ENCODE measurements at places on chromosomes 16 and 17.

GRCh38 chr17:48176471-48176855 is 68.9 kb downstream of the SNX11 start:
- DNase-seq, result no peak

- DNase-seq, result no peak
Measured at GRCh38 chr17:7176841-7177190, 2.4 kb downstream of the ASGR1 start.

GRCh38 chr17:19264681-19265080 is 27.5 kb downstream of the EPN2 start:
- peak; percentile 15 for DNase-seq

DNA sequence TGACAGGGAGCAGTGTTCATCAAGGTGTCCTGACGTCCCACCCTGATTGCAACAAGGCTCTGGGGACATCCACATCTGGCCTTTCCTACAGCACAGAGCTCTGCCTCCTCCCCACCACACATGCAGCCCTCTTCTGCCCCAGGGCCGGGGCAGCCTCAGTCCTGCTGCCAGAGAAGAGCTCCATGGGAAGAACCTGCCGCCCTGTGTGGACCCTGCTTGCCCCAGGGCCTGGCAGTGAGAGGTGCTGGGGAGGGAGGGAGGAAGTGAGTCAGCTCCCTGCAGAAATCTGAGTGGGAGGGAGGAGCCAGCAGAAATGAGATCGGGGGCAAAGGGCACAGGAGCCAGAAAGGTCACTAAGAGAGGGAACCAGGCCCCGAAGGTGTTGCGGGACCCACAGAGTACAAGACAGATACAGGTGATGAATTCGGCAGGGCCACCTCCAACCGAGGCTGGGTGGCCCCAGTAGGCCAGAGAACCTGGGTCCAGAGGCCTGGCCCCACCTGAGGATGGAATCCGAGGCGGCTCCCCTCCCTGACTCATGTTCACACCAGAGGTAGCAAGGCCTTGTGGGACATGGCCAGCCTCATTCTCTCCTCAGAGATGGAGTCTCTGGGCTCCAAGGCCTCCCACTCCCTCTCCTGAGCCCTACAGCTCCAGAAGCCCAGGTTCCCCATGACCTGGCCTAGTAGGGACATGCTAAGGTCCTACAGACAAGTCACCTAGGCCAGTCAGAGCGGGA is 24.8 kb downstream of the MYO18A start:
- DNase-seq, result no peak

DNA sequence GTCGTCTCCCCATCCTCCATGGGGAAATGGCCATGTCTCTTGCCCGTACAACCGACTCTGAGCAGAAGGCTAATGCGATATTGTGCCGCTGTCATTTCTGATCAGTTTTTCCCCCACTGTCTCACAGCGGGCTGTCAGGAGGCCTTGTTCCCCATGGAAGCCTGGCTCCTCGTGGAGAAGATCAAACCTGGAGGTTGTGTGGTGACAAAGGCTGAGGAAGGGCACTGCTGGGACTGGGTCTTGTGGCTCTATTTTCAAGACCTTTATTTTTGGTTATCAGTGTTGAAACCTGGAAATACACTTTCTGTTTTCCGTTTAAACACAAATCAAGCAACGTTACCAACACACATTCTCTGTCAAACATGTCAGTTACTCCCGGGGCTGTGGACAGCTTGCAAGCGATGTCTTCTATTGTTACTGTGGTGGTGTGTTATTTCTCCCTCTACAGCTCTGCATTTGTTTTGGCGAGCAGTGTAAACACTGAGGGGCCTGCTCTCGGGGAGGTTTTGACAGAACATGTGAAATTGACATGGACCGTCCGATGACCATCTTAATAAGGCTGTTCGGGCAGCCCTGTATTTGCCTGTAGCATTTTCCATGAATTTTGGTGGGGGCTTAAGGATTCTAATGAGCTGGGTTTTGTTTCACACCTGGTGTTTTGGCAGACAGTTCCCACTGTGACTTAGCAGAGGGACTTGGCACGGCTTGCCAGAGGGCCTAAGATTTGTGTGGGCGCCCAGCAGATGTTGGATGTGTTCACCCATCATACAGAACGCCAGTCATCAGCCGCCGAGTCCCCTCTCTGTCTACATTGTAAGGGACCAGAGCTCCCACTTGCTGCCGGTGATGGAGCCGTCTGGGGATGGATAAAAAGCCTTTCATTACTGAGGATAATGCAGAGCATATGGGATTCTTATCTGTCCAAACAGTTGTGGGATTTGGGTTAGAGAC is 12.5 kb downstream of the RBFOX1 start:
- DNase-seq, result no peak

DNA sequence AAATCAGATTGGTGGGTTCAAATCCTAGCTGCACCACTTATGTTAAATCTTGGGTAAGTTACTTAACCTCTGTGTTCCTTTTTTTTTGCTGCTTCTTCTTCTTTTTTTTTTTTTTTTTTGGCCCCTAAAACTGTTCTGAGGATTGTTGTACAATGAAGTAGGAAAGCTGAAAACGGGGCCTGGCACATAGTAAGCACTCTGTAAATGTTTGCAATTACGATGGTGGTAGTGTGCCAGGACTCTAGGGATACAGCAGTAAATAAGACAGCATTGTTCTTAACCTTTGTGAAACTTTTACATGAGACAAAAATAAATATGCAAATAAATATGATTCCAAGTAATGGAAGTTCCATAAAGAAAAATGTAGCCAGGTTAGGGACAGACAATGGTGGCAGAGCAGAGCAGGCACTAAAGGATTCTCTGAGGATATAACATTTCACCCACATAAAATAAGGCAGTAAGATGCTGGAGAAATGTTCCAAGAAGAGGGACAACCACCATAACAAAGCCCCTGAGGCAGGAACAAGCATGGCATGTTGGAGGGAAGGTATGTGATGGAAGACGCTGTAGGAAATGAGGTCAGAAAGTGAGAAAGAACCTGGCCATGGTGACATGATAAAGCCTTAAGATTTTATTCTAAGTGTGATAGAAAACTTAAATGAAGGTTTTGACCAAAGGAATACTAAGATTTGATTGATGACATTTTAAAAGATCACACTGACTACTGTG is 127.3 kb downstream of the NLK start:
- DNase-seq, result no peak

- no peak for DNase-seq
Measured at GRCh38 chr17:9872852-9873251, 32.2 kb downstream of the RCVRN start.

GRCh38 chr16:57504001-57504400 is 17.7 kb upstream of the DOK4 start:
- no peak for DNase-seq

GRCh38 chr17:79797492-79798298 is 818 bp upstream of the CBX8 start:
- peak; percentile 72 for DNase-seq

GRCh38 chr17:57544834-57545463 is 200.2 kb downstream of the CCDC182 start:
- peak; percentile 8 for DNase-seq

DNA sequence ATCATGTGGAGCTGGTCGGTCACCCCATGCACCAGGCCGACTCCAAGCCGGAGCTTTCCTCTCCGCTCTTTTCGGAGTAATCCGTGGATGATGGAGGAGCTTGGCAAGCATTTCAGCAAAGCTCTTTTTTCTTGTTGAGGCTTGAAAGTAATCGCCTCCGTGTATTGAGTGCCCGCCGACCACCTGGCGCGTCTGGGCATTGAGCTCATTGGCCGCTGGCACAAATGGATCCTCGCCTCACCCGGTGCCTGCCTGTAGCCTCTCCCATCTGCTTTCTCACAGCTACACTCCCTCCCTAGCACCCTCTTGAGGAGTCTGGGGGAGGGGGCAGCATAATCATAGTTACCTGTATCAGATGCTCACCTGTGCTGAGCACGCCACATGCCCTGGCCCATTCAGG is 148.9 kb downstream of the CMIP start:
- peak; percentile 78 for DNase-seq

- no peak for DNase-seq
Measured at GRCh38 chr17:39744075-39744835, 6.5 kb downstream of the GRB7 start.

DNA sequence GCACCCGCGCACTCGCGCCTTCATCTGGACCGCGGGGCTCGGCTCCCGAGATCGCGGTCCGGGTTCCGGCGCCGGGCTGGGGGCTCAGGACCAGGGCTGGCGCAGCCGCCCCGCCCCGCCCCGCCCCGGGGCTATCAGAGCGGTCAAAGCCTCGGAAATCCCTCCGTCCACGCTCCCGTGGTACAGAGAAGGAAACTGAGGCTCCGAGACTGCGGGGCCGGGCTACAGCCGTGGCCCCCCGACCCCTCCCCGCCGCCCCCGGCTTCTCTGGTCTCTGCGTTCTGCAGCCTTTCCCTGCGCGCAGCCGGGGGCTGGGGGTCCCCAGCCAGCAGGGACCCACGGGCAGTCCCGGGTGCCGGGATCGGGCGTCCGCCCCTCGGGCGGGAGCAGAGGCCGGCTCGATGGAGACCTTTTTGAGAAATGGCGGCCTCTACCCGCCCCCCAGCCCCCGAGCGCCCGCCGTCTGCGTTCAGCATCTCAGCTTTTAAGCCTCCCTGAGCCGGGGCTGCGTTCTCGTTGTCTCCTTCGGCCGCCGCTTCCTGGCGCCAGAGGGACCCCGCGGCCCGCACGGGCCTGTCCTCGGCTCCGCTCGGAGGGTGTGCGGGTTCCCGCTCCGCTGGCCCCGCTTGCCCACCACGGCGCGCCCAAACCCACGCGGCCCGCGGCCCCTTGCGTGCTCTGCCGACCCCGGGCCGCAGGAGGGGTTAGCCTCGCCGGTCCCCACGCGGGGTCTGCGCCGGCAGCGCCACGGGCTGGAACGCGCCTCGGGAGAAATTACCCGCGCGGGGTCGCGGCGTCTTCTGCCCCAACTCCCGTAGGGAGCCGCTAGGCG is 1.5 kb upstream of the NPTX1 start:
- peak; percentile 69 for DNase-seq

GRCh38 chr16:5575646-5576245 is 478.2 kb upstream of the EEF2KMT start:
- DNase-seq, result no peak

- DNase-seq, result no peak
Measured at GRCh38 chr16:30372725-30373124, 1.9 kb upstream of the MYL11 start.

GRCh38 chr16:27951489-27952120 is 111.9 kb downstream of the GSG1L start:
- no peak for DNase-seq

DNA sequence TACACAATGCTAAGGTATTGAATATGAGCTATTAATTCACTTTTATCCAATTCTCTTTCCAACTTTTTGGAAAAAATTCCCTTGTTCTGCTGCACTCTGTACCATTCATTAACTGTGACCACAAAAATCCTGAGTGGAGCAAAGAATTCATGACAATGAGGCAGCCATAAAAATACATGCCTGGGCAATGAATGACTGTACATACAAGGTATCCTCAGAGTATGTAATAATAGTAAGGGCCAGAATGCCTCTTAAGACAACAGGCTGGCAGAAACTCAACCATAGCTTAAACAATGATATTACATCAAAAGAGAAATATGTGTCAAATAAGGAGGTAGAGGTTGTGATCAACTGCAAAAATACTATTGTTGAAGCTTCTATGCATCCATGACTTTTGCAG is 74.7 kb upstream of the CA10 start:
- DNase-seq, result no peak

DNA sequence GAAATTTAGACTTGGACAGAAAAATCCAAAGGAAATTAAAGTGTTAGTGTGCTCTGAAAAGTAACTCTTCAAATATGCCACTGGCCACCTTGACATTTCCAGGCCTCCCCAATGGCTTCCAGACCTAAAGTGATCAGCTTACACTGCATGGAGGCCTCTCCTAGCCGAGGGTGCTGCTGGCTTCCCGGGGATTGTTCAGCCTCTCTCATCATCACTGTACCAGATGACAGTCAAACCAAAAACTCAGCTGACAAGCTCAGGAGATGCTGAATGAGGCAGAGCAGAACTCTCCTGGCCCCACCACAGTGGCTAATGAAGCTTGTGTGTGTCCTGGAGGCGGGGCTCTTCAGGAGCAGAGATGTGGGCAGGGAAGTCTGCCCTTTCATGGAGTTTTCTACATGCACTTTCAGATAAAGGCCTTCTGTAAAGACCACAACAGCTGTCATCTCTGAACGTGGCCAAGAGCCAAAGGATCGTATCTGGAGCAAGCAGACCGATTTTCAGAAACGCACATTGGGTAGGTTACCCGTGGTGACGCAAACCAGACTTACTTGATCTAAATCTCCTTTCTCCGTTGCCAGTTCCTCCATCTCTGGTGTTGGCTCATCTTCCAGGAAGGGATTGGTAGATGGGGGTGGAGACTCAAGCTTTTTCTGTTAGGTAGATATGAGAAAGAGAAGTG is 113.3 kb downstream of the VPS53 start:
- no peak for DNase-seq

DNA sequence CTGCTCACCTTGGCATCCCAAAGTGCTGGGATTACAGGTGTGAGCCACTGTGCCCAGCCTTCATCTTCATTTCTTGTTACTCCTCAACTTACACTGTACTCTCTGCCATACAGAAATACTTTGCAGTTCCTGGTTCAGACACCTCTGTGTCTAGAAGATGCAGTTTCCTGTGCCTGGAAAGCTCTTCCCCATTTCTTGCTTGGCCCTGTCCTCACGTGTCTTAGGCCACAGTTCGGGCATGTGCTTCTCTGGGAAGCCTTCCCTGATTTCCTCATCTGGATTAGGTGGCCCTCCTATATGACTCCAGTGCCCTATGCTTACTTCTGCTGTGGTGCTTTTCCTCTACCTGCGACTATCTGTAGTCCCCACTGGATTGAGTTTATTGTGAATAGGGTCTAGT is 26.5 kb upstream of the CDR2 start:
- DNase-seq, result no peak

GRCh38 chr17:66782851-66783250 is 52.1 kb upstream of the CACNG5 start:
- no peak for DNase-seq

GRCh38 chr16:11389083-11389482 is 43.8 kb downstream of the RMI2 start:
- no peak for DNase-seq

DNA sequence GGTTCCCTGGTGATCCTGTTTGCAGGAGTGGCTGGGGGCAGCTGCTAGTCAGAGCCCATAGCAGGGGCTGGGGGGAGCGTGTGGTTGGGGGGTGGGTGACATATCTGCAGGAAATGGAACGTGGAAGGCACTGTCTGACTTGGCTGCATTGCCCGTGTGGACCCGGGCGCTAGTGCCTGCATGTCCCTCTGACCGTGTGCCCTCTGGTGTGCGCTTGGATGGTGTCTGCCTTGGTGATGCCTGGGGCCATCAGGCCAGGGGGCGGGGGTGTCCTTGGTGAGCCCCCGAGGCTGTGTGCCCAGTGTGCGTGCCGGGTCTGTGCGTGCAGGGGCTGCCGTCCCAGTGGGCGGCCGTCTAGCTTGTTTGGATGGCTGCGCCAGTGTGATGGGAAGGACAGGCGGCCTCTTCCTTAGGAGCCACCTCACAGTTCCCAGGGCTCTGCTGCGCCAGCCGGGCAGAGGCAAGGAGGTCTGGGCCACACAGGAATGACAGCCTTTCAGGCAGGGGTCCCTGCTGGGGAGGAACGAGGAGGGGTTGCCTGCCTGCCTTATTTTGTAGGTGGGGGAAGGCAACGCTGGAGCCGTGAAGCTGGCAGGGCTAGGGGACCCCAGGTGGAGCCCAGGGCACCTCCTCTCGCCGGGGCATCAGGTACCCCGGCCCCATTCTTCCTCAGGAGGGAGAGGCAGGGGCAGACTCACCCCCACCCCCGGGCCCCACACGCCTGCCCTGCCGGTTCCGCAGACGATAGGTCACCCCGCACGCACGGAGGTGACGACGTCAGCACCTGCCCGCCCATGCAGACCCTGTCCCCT is 693 bp downstream of the NDRG4 start:
- peak; percentile 68 for DNase-seq

Data from NCI-H345 (cell line).